ENCODE measurements at places on chromosomes 2 and 18. TPM values are rescaled to one million over a fixed set of nuclear protein-coding genes. Genes with fewer than 3 reads are reported as not detected.

Gene ANKRD30B
- 0.06 TPM for total RNA-seq

Gene ANTXR1
- total RNA-seq: 10.7 TPM

Gene GPR155
- 15.6 TPM for total RNA-seq

Gene MOGAT1
- not detected for total RNA-seq
